ENCODE measurements at places on chromosomes 11 and 22.

- no peak for DNase-seq
Observed at GRCh38 chr11:42773729-42774128, 538.1 kb upstream of the API5 start.

- no peak for DNase-seq
Observed at GRCh38 chr22:19802894-19803735, 42.5 kb downstream of the TBX1 start.

- no peak for DNase-seq
Observed at GRCh38 chr11:74226907-74227306, 55.8 kb downstream of the PPME1 start.

- no peak for DNase-seq
Observed at GRCh38 chr22:26481694-26482093, 1.9 kb downstream of the HPS4 start.

DNA sequence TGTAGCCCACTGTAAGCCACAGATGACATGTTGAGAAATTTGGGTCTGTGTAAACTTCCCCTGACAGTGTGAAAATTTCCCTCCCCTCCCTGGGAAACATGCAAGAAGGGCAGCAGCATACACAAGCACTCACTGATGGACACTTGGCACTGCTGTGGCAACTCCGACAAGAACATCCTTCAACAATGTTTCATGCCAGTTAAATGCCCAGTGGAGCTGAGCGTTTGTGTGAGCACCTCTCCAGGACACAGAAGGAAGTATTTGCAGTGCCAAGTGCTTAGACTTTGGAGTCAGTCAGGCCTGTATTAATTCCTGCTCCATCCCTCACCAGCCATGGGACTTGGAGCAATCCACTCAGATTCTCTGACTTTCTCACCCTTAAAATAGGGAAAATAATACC, 17.7 kb downstream of the C11orf87 start:
- DNase-seq, result no peak

- no peak for DNase-seq
Observed at GRCh38 chr11:79157738-79158137, 283.1 kb downstream of the TENM4 start.

- DNase-seq, result no peak
Observed at GRCh38 chr11:35029979-35030682, 108.8 kb upstream of the CD44 start.

DNA sequence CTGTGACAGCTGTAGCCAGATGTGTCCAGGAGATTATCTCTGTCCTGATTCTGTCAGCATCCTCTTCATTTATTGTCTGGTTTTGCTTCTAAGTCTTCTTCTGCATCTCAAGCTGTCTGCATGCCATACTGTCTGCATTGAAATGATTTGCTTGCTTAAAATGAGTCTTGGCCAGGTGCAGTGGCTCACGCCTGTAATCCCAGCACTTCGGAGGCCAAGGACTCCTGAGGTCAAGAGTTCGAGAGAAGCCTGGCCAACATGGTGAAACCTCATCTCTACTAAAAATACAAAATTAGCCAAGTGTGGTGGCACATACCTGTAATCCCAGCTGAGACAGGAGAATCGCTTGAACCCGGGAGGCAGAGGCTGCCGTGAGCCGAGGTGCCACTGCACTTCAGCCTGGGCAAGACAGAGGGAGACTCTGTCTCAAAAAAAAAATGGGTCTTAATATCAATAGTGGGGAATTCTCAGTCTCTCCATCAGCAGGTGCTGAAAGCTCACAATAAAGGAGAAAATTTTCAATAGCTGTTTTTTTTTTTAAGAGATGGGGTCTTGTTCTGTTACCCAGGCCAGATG, 39.2 kb upstream of the AMPD3 start:
- DNase-seq, result no peak

DNA sequence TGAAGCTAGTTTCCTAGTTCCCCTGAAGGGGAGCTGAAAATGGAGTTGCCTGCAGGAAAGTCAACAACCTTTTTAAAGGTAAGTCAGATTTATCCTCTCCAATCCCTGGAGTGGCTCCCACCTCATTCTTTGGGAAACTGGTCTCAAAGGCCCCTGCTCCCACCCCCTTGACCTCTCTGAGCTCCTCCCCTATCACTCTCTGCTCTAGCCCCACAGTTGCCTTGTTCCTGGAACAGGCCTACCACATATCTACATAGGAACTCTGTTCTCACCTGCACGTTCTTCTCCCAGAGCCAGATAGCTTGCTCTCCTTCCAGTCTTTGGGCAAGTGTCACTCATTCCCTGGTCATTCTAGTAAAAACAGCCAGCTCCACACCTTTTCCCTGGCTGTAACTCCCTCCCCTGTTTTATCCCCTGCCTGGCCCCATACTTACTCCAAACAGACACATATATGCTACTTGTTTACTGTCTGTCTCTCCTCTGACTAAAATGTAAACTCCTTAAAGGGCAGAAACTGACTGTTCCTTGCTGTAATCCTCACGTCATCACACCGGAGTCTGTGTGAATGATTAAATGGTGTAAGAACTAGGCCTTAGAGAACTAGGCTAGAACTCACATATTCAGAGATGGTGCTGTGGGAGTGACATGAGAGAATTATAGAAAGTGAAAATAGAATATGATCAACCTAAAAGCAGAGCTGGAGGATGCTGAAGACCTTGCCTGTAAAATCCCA, 53.3 kb downstream of the TCF20 start:
- no peak for DNase-seq

DNA sequence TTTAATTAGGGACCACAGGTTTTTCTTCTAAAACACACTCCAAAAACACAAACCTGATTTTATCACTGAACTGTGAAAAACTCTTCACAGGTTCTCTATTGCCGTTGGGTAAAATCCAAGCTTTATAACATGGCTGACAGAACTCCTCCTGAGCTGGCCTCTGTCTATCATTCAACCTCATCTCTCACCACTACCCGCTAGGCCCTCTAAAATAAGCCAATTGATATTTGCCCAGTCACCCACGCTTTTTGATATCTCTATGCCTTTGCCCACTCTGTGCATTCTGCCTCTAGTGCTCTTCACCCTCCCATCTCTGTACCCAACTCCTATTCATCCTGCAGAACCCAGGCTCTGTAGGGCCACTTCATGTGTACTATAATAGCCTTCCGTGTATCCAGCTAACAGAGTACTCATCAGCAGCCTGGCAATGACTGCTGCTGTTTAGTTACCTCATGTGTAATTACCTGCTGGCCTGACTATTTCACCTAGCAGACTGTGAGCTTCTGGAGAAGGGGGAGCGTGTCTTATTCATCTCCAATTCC, 1.1 kb upstream of the CNGA4 start:
- DNase-seq, result no peak

DNA sequence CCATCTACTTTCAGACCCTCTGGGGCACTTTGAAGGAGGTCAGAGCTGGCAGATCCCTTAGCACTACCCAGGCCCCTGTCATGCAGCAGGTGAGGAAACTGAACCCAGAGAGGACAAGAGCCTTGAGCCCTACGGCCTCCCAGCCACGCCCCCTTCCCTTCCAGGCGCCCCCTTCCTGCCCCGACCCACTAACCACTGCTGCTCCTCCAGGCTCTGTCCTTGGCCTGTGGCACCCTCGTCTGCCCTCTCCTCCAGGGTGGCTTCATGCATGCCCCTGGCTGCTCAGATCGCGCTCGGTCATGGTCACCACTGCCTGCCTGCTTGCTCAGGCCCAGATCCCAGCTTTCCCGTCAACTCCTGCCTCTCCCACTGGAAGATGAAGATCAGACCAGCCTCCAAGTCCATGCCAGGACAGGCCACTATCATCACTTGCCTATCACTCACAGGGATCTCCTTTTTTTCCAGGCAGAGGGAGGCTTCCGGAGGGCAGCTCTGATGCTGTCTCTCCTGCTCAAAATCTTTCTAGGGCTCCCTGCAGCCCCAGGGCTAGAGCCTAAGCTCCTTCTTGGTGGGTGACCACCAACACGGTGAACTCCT, 30.7 kb downstream of the ELFN2 start:
- no peak for DNase-seq

GRCh38 chr11:1377231-1377780, 12.4 kb upstream of the BRSK2 start:
- no peak for DNase-seq

GRCh38 chr11:11882539-11882938, 40.8 kb downstream of the USP47 start:
- no peak for DNase-seq

DNA sequence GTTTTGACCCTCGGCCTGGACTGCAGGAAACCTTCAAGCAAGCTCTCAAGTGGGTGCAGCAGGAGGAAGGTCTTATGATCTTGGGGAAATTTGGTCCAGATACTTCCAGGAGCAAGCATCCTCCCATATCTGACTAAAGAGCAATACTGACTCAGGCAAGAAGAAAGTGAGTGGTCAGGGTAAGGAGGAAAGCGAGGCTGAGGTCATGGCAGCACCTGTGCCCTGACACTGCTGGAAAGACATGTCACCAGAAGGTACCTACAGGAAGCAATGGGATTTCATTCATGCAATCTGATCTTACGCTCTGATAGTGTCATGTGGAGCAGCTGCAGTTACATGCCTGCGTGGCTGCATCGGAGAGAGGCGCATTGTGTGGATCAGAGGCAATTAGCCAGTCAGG, 6.5 kb upstream of the TOP3B start:
- no peak for DNase-seq

DNA sequence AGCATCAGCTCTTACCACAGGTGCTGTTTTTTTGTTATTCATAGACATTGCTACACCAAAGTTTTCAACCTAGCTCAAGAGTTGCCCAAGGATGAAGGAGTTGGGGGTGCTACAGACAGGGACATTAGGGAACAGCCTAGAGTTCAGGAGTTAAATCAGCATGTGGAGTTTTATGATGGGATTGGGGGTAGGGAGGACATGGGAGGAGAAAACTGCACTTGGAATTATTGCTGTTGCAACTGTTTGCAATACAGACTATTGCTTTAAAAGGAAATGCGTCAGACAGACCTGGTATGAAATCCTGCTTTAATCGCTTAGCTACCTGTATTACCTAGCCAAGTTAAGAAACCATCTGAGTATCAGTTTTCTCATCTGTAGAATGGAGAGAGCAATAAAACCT, 6.3 kb downstream of the TMA7B start:
- no peak for DNase-seq

DNA sequence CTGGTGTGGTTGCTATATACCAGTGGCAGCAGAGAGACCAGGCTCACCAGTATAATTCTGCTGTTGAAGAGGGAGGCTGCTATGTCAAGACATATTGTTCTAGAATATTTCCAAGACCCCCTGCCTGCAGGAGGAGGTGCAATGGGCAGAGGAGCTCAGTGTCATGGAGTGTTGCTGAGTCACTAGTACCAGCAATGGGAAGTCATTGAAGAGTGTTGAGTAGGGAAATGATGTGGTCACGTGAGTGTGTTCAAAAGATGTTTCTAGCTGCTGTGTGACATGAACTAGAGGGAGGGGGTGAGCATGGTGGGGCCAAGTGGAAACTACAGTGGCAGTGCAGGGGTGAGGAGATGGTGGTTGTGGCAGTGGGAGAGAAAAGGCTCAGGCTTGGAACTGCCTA, 76.3 kb upstream of the BIRC3 start:
- DNase-seq, result no peak

Data from stimulated activated CD8-positive, alpha-beta memory T cell treated with anti-CD3 and anti-CD28 coated beads, Interleukin-4, amount 100 ng/mL, for 1 hour (primary cell).